T-helper 17 cell (primary cell): ENCODE measurements at places on chromosomes 7 and 10.

DNA sequence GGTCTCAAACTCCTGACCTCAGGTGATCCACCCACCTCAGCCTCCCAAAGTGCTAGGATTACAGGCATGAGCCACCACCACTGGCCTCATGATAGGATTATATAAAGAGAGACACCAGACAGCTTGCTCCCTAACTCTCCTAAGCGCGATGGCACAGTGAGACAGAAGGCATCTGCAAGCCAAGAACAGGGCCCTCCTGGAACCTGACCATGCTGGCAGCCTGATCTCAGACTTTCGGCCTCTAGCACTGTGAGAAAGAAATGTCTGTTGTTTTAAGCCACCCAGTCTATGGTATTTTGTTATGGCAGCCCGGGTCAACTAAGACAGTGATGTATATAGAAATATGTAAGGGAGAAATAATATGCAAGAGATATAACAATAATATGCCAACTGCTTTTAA is 51.2 kb downstream of the SRPK2 start:
- DNase-seq = no peak

DNA sequence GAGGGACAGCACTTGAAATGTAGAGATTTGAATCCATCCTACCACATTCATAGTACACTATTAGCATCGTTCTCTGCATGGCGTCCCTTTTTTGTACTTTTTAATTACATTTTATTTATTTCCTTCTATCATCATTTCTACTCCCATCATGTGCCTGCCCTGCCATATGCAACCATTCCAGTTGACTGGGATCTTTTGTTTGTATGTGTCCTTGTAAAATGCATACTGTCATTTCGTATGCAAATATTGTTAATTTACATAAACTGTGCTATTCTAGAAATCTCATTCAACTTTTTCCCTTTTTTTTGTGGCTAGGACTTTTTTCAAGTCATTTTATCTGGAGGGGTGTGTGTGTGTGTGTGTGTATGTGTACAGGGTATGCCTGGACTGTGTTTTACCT is 57.9 kb downstream of the RAB11FIP2 start:
- no peak for DNase-seq

GRCh38 chr7:26311798-26312197 is 20.1 kb downstream of the SNX10 start:
- no peak for DNase-seq

DNA sequence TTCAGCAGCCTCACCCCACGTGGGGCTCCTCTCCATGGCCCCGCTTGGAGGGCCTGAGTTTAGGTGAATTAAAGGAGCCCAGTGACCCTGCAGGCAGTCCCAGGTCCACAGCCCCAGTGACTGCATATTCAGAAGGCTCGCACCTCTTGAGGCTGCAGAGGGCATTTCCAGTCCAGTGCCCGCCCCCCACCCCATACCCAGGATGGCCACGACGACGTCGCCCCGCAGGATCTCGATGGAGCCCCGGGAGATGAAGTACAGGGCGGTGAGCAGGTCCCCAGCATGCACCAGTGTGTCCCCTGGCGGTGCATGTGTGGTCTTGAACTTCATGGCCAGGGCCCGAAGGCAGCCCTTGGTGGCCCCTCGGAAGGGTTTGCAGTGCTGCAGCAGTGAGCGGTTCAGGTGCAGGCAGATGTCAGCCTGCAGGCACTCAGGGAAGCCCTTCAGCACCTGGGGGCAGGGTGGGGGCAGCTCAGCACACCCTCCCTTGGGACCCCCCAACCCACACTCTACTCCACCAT is 28.1 kb downstream of the KCNH2 start:
- DNase-seq = no peak

DNA sequence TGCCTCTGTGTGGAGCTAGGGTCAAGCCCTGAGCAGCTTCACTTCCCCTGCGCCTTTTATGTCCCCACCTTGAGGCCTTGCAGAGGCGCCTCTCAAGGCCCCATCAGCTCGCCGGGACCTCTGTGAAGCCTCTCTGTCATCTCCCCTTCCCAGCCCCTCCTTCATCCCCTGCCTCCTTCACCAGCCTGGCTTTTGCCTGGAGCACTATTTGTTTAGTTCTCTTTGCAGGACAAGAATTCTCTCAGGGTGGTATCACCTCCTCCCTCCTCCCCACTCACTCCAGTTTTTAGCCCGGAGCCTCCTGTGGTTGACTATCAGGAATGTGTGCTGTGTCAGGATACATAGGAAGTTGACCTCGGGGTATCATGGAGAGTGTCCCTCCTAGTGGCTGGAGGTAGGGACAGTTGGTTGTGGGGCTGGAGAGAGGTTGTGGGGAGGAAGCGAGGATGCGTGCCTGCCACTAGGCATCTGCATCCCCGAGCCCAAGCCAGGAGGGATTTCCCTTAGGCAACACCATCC is 89.8 kb upstream of the ANLN start:
- DNase-seq = no peak

- DNase-seq = no peak
Measured at GRCh38 chr7:16270844-16271243, 150.5 kb downstream of the CRPPA start.

- DNase-seq = no peak
Measured at GRCh38 chr7:104341546-104341945, 13.1 kb downstream of the LHFPL3 start.

- no peak for DNase-seq
Measured at GRCh38 chr10:15084502-15084922, 4.1 kb downstream of the ACBD7 start.

DNA sequence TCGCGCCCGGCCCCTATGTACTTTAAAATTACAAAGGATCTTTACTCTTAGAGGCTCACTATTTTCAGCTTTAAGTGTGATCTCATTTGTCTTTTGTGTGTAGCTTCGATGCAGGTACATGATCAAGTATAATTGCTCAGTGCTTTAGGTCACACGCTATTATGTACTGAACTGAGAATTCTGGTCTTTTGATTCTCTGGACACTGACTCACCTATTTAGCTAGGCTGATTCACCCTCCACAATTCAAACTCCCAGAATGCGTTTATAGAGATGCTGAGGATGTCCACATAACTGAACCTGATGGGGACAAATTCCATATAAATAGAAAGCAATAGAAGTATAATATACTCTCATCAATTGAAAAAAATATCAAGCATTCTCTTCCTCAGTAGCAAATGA is 57.8 kb downstream of the PRKCQ start:
- DNase-seq = no peak

GRCh38 chr10:34252111-34252510 is 563.0 kb downstream of the PARD3 start:
- DNase-seq = no peak

- DNase-seq = no peak
Measured at GRCh38 chr10:110370006-110370405, 65.3 kb upstream of the SMNDC1 start.

DNA sequence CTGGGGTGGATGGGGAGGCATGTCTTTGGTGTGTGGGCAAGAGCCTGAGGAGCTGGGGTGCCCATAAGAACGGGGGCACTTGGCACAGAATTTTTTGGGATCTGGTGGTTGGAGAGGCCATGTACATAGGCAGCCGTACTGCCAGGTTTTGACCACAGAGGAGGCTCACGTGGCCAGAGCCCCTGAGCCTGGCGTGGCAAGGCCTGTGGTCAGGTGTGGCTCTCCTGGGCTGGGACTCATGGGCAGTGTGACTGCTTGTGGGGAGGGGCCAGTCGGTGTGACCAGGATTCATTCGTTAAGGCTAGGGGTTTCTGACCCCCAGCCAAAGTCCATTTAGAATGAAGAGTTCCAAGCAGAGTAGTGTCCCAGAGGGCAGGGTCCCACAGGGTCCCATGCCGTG is 38.2 kb downstream of the AGAP3 start:
- DNase-seq = no peak

- DNase-seq = no peak
Measured at GRCh38 chr10:15725603-15726002, 5.9 kb upstream of the ITGA8 start.
